Body of pancreas (tissue), 4 donors: ENCODE measurements at places on chromosomes 12 and 14. TPM values are rescaled to one million over a fixed set of nuclear protein-coding genes. Genes with fewer than 3 reads are reported as not detected.

The GCH1 gene
- 6.0 TPM for total RNA-seq

DNA sequence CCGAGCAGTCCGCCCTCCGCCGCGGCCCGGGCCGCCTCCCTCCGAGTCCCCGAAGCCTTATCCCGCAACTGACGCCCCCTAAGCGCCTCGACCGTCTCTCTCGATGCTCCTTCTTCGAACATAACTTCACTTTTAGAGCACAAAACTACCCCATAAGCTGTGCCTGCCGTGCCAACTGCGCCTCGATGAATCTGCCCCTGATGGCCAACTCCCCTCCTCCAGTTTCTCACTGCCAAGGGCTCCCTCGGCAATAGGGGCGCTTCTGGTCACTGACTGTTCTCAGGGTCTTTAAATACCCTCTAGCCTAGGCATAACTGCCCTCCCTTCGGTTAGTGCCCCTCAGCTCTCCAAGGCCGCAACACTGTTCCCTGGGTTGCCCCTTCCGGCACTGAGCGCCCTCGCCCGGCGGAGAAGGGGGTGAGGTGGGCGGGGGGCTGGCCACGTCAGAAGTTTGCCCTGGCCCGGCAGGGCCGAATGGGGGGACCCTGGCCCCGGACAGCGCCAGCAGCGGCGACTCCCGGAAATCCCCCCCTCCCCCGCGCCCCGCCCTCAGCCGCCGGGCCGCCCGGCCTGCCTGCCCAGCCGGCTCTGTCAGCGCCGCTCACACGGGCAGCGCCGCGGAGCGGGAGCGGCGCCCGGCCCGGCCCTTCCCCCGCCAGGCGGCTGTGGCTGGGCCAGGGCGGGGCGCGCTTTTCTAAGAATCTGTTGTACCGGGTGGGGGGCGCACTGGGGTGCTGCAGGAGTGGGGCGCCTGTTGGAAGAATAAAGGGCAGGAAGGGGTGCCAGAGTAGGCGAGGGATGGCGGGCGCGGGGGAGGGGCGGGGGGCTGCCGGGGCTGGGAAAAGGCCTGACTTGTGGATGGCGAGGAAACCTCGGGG, 10.6 kb downstream of the RARG start:
- peak; percentile 85 for DNase-seq

The PNMA1 gene
- 5.7 TPM for total RNA-seq

DNA sequence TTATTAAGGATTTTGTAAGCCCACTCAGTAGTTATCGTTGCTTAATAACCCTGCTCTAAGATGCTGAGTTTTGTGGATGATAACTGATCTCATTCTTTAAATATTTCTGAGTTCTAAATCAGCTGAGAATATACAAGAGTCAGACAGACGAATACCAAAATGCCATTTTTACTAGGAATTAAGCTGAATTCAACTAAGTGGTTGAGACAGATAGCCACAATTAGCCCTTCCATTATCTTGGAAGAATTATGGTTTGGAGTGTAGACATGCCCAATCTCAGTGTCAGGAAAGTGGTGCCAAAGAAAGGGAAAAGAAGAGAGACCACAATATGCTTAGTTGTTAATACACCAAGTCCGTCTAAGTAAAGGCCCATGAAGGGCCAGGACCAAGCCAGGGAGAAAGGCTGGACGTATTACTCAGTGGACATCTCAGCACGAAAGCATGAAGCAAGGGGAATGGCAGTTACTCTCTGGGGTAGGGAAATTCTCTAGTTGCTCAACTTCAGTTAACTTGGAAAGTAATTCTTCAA, 58.6 kb downstream of the KCNA5 start:
- DNase-seq: no peak

GRCh38 chr14:83356080-83356479, 1822.4 kb upstream of the SEL1L start:
- DNase-seq: no peak

GRCh38 chr12:115137812-115138521, 454.0 kb upstream of the TBX3 start:
- DNase-seq: no peak

The LHX5 gene
- total RNA-seq: not detected

The SMIM41 gene
- total RNA-seq: 0.66 TPM

The MMP19 gene
- 3.4 TPM for total RNA-seq

DNA sequence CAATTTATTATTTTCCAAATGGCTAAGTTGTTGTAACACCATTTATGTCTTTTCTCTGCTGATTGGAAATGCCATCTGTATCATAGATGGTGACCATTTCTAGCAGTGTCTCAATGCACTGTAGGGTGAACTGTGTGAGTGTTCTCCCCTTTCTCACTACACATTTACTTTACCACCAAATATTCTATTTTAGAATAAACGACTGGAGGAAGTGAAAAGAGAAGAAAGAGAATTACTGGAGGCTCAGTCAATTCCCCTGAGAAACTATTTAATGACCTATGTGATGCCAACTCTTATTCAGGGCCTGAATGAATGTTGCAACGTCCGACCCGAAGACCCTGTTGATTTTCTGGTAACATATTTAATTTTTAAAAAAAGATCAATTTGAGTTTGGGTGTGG, 15.5 kb upstream of the PAPOLA start:
- no peak for DNase-seq

GRCh38 chr14:95519699-95520098, 3.2 kb upstream of the SYNE3 start:
- peak; percentile 69 for DNase-seq

The HNF1A gene
- total RNA-seq: 13.2 TPM
